ENCODE measurements at places on chromosomes 6 and 20.

GRCh38 chr6:39076623-39077535 is 28.3 kb downstream of the GLP1R start:
- H3K27ac ChIP-seq, result no peak overlapping the region
- no peaks in the 10 kb centered on the region for H3K27me3 ChIP-seq
- H3K4me1 ChIP-seq, result no peaks in the 10 kb centered on the region
- no peaks in the 10 kb centered on the region for H3K36me3 ChIP-seq
- no peak for DNase-seq

GRCh38 chr6:53961679-53962370 is 149.4 kb upstream of the MLIP start:
- DNase-seq, result no peak
- H3K4me3 ChIP-seq, result no peak overlapping the region
- no peak overlapping the region for H3K27ac ChIP-seq
- H3K4me1 ChIP-seq, result no peaks in the 10 kb centered on the region
- H3K36me3 ChIP-seq, result no peaks in the 10 kb centered on the region

DNA sequence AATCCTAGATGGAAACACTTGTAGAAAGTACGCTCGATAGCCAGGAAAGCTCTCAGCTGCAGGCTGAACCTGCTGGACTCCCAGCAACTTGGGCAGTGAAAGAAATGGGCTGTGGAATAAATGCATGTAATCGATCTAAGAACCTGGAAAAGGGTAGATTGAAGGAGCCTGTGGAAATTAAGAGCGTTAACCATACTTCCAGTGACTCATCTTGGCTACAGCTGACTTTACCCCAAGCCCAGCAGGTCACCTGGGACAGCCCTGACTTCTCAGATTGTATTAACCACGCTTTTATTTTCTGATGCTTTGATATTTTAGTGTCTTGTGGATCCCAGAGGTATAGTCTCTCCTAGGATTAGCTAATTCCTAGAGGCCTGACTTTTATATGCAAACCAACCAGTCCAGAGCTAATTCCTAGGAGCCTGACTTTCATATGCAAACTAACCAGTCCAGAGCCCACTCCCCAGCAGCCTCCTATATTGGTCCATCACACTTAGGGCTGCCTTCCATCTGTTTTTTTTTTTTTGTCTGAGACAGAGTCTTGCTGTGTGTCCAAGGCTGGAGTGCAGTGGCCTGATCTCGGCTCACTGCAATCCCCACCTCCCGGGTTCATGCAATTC is 86.3 kb downstream of the GMPR start:
- H3K27ac ChIP-seq, result no peak overlapping the region
- no peak for DNase-seq
- no peaks in the 10 kb centered on the region for H3K36me3 ChIP-seq
- no peak overlapping the region for H3K4me3 ChIP-seq

DNA sequence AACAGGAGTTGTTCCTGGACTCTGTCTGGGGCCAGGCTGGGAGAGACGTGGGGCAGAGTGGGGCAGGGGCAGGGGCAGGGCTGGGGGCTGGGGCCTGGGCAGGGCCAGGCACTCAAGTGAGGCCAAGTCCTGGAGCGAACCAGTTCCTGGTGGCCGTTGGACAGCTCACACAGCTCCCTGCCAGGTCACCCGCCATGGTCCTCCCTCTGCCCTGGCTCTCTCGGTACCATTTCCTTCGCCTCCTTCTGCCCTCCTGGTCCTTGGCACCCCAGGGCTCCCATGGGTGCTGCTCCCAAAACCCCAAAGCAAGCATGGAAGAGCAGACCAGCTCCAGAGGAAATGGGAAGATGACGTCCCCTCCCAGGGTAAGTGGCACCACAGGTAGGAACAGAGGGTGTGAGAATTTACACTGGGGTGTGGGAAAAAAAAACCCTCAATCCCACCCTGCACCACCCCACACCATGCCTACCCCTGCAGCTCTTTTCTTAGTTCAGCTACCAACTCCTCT is at the start of gene MCCD1:
Gene MCCD1 (plus strand): TSS at position 142 of the 508 bp plus-strand sequence. CDS start 53 bp downstream, at position 195.
- H3K27ac ChIP-seq, result no peak within 1 kb of the TSS
- no peak for DNase-seq
- H3K4me1 ChIP-seq, result no peaks in the 10 kb centered on the region
- H3K4me3 ChIP-seq, result no peak within 1 kb of the TSS
- peaks cover 47% of the 10 kb centered on the region for H3K36me3 ChIP-seq

DNA sequence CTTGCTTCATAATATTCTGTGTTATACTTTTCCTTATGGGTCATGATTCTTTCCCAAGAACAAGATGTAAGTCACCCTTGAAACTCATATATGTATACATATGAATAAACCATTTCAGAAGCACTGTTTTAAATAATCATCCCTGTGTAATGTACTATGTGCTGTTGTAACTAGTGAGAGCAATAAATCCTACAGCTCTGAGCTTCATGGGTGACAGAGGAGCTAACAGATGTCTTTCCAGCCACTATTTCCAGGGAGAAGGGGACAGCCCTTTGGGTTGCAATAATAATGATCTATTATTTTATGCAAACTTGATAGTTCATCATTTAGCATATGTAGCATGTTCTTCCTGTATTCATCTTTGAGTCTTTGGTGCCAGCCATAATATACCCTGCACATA is 342.8 kb downstream of the KIF16B start:
- no peaks in the 10 kb centered on the region for H3K27me3 ChIP-seq
- no peak overlapping the region for H3K4me3 ChIP-seq
- no peaks in the 10 kb centered on the region for H3K4me1 ChIP-seq
- DNase-seq, result no peak

GRCh38 chr6:20364327-20364726 is 37.4 kb upstream of the E2F3 start:
- no peaks in the 10 kb centered on the region for H3K4me1 ChIP-seq
- no peak overlapping the region for H3K27ac ChIP-seq
- no peak for DNase-seq
- H3K36me3 ChIP-seq, result no peaks in the 10 kb centered on the region
- H3K4me3 ChIP-seq, result no peak overlapping the region

GRCh38 chr20:24877652-24878051 is 71.4 kb upstream of the CST7 start:
- H3K4me1 ChIP-seq, result no peaks in the 10 kb centered on the region
- no peak overlapping the region for H3K27ac ChIP-seq
- DNase-seq, result no peak

- no peak overlapping the region for H3K27ac ChIP-seq
- no peaks in the 10 kb centered on the region for H3K4me1 ChIP-seq
- H3K4me3 ChIP-seq, result no peak overlapping the region
- no peaks in the 10 kb centered on the region for H3K27me3 ChIP-seq
- no peaks in the 10 kb centered on the region for H3K36me3 ChIP-seq
- no peak for DNase-seq
Observed at GRCh38 chr20:7137395-7138151, 370.1 kb downstream of the BMP2 start.

DNA sequence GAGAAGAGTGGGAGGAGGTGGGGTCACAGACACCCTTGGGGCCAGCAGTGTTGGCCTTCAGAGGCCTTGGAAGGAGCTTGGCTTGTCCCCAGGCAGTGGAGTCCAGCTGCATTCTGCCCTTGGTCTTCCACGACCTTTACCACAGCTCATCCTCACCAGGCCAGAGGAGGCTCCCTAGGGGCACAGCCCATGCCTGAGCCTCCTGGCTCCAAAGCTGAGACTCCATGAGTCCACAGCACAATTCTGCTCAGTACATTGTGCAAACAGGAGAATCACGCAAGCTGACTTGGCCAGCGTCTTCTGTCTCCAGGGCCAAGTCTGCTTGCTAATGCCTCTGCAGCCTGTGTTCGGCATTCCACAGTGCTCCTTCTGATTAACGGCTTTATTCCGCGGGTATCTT is 337.2 kb downstream of the SMOC2 start:
- no peak overlapping the region for H3K4me3 ChIP-seq
- no peak overlapping the region for H3K27ac ChIP-seq
- DNase-seq, result no peak
- no peaks in the 10 kb centered on the region for H3K36me3 ChIP-seq
- H3K27me3 ChIP-seq, result no peaks in the 10 kb centered on the region

DNA sequence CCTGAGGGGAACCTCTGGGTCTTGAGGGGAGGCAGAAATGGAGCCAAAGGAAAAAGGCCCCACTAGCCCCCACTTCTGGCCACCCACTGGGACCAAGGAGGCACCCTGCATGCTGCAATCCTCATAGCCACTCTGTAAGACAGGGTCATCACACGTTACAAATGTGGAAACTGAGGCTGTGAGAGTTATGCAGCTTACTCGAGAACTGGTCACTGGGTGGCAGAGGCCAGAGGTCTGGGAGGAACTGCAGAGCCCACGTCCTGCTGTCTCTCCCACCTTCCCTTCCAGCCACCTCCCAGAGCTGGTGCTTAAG is 18.1 kb downstream of the LEMD2 start:
- no peaks in the 10 kb centered on the region for H3K36me3 ChIP-seq
- no peaks in the 10 kb centered on the region for H3K4me1 ChIP-seq
- DNase-seq, result no peak
- H3K27ac ChIP-seq, result peak overlapping the region; percentile 20
- no peak overlapping the region for H3K4me3 ChIP-seq

GRCh38 chr6:41901882-41902519 is 6.8 kb upstream of the USP49 start:
- H3K27ac ChIP-seq, result no peak overlapping the region
- no peak for DNase-seq
- no peaks in the 10 kb centered on the region for H3K27me3 ChIP-seq
- no peak overlapping the region for H3K4me3 ChIP-seq
- H3K4me1 ChIP-seq, result no peaks in the 10 kb centered on the region
- peaks cover 49% of the 10 kb centered on the region for H3K36me3 ChIP-seq

DNA sequence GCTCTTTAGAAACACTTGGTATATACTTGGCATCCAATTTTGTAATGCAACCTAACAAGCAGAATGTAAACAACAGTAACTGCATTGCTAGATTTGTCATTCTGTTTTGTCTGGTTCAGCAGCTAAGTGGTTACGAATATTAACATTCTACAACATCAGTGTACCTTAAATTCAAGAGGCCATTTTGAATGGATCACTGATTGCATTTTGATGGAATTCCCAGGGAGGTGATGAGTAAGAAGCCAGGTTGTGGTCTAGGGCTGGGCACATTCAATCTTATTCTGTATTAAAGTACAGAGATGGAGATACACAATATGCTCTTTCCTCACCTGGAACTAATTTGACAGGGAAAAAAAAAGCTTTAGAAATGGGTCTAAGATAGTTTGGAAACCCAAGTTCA is 483.5 kb downstream of the PRKN start:
- no peaks in the 10 kb centered on the region for H3K4me1 ChIP-seq
- no peak for DNase-seq
- no peaks in the 10 kb centered on the region for H3K36me3 ChIP-seq
- no peak overlapping the region for H3K27ac ChIP-seq

GRCh38 chr6:162442687-162443086 is 284.9 kb downstream of the PRKN start:
- DNase-seq, result no peak
- H3K36me3 ChIP-seq, result no peaks in the 10 kb centered on the region
- no peaks in the 10 kb centered on the region for H3K4me1 ChIP-seq
- H3K27me3 ChIP-seq, result no peaks in the 10 kb centered on the region
- H3K4me3 ChIP-seq, result no peak overlapping the region
- no peak overlapping the region for H3K27ac ChIP-seq

DNA sequence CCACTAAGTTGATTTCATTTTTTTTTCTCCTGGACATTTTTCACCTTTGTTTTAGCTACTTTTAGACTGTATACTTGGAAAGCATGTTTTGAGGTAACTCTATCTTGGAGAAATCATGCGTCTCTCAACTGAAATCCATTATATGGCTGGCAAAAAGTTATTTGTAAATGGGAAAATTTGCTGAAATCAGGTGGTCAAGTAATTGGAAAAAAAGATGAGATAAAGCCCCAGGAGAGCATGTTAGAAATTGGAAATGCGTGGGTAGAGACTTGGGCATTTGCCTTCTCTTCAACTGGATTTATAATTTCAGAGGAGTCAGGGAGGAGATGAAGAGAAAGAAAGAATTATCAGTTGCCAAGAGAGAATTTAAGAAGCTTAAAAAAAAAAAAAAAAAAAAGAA is 217.1 kb upstream of the MAP3K7 start:
- no peak overlapping the region for H3K4me3 ChIP-seq
- no peaks in the 10 kb centered on the region for H3K27me3 ChIP-seq
- H3K4me1 ChIP-seq, result no peaks in the 10 kb centered on the region

GRCh38 chr6:167811040-167811439 is 15.7 kb upstream of the AFDN start:
- no peak overlapping the region for H3K27ac ChIP-seq
- no peaks in the 10 kb centered on the region for H3K4me1 ChIP-seq
- no peaks in the 10 kb centered on the region for H3K27me3 ChIP-seq
- no peak for DNase-seq
- H3K36me3 ChIP-seq, result no peaks in the 10 kb centered on the region
